ENCODE measurements at places on chromosomes 6 and 20. TPM values are rescaled to one million over a fixed set of nuclear protein-coding genes. Genes with fewer than 3 reads are reported as not detected.

DNA sequence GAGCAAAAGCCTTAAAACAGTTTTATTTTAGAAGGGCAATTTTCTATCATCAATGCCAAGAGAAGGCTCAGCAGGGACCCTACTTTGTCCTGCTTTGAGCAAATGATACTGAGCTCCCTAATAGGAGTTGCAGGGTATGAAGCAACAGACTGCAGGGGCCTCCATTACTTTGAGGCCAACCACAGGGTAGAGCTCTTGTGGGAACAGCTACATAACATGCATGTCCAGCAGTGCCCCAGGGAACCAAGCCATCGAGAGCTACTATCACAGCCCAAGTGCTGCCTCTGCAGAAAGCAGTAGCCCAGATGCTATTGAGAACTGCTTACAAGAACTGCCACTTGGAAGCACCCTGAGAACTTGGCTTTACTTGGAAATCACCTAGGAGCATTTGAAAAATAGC, 222.1 kb downstream of the LAMA2 start:
- DNase-seq = peak; percentile 7

GRCh38 chr6:117603821-117604220, 1.5 kb upstream of the GOPC start:
- DNase-seq = no peak

GRCh38 chr20:401682-402495, 6.2 kb upstream of the RBCK1 start:
- DNase-seq = peak; percentile 80

Gene MUC22
- not detected for total RNA-seq

DNA sequence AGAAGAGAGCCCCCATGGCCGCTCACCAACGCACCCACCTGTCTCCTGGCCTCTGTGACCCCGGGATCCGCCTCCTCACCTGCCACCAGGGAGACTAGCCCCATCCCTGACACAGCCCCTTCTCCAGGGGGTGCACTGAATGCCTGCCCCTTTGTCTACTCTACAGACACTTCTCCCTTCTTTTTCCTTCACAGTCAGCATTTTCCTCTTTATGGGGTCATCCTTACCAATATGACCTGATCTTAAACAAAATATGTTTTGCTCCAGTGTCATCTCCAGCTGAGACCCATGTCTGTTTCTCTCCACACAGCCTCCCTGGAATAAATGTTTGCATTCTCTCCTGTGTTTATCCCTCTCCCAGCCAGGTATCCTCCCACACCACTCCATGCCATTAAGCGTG, 14.6 kb upstream of the CCR6 start:
- DNase-seq = no peak

DNA sequence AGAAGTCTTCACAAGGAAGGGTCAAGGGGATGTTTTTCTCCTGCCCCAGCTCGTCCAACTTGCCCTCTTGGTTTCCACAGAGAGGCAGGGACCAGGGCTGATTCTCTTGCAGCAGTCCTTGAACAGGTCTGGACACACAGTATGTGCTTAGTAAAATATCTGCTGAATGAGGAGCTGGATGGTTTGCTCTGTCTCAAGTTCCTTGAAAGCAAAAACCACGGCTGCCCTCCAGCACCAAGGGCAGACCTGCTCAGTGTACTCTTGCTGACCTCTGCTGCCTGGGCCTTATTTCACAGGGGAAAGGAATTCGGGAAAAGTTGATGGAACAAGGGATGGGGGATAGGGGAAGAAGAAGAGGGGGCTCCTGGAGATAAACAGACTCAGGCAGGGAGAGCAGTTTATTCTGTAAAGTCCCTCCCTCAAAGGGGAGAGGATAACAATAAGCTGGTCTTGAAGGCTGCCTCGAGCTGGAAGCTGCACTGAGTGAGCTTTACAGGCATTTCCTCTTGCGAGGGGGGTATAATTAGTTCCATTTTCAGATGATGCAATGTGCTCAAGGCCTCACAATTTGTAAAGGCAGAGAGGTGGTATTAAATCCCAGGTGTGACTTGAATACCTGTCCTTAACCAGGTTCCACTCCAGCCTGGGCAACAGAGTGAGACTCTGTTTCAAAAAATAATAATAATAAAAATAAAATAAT, 10.3 kb downstream of the KCNK5 start:
- no peak for DNase-seq

DNA sequence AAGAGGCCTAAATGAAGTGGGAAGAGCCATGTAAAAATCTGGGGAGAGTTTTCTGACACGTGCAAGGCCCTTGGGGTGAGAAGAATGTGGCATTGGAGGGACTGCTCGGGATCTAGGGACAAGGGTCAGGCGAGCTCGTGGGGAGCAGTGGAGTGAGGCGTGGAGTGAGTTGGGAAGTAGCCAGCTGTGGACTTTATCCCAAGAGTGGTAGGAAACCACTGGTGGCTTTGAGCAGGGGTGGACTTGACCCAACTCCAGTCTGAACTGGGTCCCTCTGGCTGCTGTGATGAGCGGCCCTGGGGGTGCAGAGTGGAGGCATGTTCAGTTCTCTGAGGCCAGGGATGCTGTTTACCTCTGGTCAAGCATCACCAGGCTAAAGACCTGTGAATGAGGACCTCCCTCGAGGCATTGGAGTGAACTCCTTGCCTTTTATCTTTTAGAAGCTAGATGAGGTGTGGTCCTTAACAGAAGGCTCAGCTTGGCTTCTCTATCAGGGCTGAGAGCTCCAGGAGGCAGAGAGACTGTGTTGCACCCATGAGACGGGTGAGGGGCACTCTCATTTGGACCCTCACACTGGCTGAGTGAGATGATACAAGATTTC, 20.6 kb downstream of the SLC22A1 start:
- no peak for DNase-seq

DNA sequence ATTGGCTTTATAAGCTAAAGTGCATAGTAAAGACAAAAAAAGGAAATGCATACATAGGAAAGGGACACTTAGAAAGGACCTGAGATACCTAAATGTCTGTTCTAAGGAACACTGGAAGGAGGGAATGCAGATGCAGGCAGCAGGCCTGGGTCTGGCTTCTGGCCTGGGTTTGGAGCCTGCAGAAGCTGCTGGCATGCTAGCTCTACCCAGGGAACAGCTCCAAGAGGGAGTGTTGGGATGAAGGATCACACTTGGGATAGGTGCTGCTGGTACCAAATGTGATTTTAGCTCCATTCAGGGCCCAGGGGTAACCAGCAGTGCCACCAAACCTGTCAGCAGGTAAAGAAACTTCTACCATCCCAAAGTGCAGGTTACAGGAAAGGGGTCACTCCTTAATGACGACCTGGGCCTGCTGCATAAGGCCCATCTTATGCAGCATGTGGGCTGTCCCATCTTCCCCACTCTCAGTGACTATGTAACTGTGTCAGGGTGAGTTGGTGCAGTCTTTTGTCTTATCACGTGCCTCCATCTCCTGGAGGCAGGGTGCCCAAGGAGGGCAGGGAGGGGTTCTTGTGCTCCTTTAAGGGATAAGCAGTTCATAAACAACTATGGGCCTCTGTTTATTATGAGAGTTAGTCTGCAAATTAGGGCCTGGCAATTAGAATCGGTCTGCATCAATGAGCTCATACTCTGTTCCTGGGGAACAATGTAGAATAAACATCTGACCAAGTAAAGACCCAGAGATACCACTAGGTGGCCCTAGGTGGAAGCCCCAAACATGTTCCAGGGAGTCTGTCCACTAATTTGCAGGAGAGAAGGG, 26.9 kb downstream of the DDX27 start:
- DNase-seq = peak; percentile 55

DNA sequence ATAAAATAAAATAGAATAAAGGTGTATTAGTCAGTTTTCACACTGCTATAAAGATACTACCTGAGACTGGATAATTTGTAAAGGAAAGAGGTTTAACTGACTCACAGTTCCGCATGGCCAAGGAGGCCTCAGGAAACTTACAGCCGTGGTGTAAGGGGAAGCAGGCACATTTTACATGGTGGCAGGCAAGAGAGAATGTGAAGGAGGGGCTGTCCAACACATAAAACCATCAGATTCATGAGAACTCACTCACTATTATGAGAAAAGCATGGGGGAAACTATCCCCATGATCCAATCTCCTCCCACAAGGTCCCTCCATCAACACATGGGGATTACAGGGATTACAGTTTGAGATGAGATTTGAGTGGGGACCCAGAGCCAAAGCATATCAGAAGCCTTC, 41.1 kb upstream of the BCAS1 start:
- no peak for DNase-seq

Gene OPN5
- total RNA-seq = not detected

Gene ELOVL4
- total RNA-seq = 2.3 TPM

DNA sequence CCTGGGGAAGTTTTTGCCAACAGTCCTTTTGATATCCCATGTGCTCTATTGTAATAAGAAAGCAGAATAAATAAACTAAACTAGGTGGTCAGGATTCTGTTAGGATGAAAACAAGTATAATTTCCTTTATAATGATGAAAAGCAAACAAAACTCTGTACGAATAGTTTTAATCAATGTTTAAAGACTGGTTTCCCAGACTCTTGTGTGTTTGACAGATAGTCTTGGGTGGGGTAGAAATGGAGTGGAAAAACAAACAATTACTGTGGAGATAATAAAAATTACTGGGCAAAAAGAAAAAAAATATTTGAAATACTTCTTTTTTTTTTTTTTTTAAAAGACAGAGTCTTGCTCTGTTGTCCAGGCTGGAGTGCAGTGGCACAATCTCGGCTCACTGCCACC, 152.1 kb upstream of the FLRT3 start:
- no peak for DNase-seq

Gene CST3
- total RNA-seq = 30.8 TPM
